ENCODE measurements at places on chromosomes 7 and 10.

- no peak for DNase-seq
Observed at GRCh38 chr7:133253519-133253875, 619 bp downstream of the EXOC4 start.

DNA sequence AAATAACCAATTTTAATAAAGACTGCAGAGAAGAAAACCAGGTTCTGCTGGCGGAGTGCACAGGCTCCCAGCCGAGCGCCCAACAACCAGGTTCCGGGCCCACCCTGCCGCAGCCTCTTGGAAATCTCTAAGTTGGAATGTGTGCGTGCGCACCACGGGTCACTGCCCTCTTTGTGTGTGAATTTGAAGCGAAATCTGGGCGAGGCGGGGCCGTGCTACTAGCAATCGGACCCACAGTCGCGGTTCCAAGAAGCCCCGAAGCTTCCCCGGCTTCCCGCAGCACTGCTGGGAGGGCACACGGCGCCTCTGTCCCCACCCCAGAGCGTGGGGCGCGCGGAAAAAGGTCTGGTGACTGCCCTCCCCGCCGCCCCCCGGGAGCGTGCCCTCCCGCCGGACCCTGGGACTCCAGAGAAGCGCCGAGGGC, 666 bp upstream of the MAP3K8 start:
- peak; percentile 54 for DNase-seq

DNA sequence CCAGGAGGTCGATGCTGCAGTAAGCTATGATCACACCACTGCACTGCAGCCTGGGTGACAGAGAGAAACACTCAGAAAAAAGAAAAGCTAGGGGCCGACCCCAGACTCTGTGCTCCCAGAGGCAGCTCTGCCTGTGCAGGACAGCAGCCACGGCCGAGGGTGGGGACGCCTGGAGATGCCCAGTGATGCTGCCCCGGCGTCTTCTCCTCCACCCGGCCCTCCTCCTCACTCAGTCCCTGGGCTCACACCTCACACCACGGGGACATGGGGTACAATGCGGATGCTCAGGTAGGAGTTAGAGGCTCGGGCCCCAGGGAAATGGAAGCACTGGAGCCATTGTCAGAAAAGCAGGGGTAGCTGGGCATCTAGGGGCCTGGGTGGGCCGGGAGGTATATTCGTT, 46.3 kb upstream of the ELFN1 start:
- DNase-seq = no peak

DNA sequence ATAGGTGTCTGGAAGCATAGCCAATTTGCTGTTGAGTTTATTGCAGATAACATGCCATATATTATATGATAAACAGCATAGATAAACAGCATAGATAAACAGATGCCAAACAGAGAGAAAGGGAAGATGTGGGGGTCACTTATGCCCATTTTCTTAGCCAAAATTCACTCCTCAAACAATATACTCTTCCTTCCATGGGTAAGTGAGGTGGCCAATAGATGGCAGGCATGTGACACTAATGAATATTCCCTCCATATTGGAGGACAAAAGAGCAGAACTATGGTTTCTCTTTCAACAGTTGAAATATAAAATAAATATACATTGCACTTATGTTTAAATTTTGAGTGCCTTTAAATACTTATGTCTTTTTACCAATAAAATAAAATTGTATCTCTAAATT, 1212.8 kb downstream of the REEP3 start:
- DNase-seq = no peak

DNA sequence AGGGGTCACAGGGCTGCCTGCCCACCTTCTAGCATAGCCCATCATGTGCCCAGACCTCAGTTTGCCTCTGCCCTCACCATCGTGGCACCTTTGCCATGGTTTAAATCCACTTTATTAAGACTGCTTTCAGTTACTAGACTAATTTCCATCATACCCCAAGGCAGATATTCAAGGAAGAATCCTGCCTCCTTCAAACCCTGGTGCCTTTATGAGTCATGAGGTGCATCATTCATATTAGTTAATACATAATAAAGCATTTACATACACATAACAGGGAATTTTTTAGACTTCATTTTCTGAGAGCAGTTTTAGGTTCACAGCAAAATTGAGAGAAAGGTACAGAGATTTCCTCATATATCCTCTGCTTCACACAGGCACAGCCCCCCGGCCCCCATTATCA, 62.8 kb downstream of the CXCL12 start:
- DNase-seq = no peak

DNA sequence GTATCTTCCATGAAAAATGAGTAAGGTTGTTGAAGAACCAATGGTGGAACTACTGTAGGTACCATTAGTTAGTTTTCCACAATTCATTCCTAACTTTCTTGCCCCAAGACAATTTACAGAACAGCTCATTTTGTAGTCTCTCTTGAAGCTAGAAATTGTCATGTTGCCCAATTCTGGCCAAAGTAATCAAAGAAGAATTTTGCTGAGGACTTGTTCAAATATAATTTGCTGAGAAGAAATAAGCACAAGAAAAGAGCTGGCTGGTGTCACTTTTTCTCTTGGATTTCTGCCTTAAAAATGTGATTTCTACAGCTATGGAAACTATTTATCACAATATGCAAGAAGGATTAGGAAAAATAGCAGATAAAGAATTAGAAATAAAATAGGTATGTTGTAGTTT, 199.2 kb upstream of the SEMA3A start:
- DNase-seq = no peak

DNA sequence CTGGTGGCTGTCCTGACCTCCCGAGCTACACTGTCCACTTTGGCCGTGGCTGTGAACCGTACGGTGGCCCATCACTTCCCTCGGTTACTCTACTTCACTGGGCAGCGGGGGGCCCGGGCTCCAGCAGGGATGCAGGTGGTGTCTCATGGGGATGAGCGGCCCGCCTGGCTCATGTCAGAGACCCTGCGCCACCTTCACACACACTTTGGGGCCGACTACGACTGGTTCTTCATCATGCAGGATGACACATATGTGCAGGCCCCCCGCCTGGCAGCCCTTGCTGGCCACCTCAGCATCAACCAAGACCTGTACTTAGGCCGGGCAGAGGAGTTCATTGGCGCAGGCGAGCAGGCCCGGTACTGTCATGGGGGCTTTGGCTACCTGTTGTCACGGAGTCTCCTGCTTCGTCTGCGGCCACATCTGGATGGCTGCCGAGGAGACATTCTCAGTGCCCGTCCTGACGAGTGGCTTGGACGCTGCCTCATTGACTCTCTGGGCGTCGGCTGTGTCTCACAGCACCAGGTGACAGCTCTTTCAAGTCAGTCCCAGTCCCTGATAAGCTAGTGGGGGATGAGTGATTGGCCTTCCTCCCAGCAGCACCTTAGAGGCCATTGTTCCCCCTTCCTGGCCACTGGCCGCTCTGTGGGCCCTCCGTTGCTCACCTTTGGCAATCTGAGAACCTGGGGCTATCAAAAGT, 3.0 kb downstream of the CHPF2 start:
- DNase-seq = no peak

DNA sequence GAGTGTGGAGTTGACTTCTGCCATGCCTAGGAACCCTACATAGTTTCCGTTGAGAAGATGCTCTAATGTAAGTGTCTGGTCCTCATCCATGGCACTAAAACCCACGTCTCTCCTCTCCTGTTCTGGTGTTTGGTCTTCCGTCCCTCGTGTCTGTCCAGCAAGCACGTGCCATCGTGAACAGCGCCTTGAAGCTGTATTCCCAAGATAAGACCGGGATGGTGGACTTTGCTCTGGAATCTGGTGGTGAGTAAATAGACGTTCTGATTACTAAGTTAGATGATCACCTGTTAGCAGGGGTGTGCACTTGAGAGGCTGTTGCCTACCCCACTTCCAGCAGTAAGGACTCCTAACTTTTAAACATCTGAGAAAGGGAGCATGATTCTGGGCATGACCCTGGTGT, 15.1 kb upstream of the GET4 start:
- no peak for DNase-seq

GRCh38 chr7:106116161-106116704, 4.1 kb upstream of the SYPL1 start:
- no peak for DNase-seq

GRCh38 chr7:35738889-35739288, 44.0 kb upstream of the HERPUD2 start:
- DNase-seq = no peak

DNA sequence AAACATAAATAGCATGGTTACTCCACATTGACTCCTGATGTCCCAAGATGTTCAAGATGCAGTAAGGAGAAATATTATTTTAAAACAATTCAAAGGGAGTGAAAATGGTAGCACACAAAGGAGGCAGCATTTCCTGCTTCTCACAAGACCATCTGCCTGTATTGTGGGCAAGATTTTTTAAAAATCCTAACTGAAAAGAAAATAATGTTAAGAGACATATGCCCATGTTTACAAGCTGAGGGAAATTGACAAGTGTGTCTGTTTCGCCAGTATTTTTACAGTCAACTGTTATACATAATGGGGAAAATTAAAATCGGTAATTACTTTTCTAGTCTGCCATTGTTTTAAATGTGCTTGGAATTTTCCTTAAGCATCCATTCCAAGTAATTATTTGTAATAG, 646.2 kb upstream of the C7orf33 start:
- no peak for DNase-seq

- DNase-seq = no peak
Observed at GRCh38 chr10:20313665-20314064, 497.4 kb downstream of the PLXDC2 start.

- DNase-seq = no peak
Observed at GRCh38 chr10:93468461-93469213, 13.5 kb downstream of the MYOF start.

DNA sequence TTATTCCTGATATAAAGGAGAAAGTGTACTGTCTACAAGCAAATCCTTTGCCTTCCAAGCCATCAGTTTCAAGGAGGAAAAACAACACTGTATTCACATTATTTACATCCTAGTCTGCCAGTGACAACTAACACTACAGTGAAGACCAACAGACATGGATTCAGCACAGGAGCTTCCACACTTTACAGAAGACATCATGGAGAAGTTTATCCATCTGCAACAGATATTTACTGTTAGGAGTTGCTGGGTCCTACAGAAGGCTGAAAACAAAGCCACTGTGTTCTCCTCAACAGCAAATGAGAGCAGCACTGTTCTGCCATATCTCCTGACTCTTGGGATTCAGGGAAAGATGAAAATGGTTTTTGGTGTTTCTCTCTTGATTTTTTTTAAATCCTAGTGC, 31.9 kb downstream of the NAPEPLD start:
- no peak for DNase-seq

GRCh38 chr7:102286237-102287110, at the start of gene SH2B2:
Gene SH2B2 (plus strand): TSS chr7:102286868. CDS start chr7:102300551, 13,683 bp downstream.
- DNase-seq = no peak

GRCh38 chr10:87578842-87579401, 74.2 kb downstream of the MINPP1 start:
- no peak for DNase-seq

DNA sequence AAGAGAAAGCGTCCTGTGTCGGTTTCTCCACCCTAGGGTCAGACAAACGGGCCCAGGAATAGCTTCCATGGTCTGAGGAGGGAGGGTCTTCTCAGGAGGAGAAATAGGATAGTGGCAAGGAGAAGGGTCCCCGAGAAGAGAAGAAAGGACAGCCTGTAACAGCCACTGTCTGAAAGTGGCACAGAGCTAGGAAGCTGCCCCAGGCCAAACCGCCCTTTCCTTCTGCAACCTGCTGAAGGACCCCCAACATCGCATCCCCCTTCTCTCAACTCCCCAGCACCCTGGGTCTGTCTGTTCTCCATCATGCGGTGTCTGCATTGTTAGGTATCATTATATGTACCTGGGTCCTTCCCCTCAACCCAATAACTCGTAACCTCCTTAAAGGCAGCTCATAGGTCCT, 47.1 kb downstream of the COL17A1 start:
- DNase-seq = no peak

GRCh38 chr7:156220078-156220605, 407.9 kb upstream of the SHH start:
- DNase-seq = no peak

DNA sequence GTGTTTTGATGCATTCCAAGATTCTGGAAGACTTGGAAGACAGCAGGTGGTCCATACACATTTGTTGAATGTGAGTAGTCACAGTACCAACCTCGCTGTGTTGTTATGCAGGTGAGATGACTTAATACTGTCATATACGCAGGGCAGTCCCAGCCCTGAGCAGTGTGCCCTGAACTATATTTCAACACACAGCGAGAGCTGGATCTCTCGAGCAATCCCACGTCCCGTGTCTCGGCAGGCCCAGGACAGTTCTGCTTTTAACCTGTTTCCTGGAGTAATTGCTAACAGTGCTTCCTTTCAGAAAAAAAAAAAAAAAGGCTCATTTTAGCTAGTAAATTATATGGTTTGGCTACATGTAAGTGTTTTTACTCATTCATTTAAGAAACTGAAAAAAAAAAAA, 179.7 kb downstream of the PRKCQ start:
- no peak for DNase-seq

DNA sequence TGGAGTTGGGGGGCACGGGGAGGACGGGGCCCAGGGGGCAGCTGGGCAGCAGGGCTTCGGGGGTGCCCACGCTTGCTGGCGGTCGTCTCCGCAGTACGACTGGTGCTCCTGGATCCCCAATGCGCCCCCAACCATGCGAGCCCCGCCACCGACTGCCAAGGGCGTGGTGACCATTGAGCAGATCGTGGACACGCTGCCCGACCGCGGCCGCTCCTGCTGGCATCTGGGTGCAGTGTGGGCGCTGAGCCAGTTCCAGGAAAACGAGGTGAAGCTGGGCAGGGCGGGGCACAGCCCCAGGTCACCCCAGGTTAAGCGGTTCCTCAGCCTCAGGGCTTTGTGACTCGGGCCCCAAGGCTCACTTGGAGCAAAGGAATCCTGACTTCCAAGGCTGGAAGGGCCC, 70.0 kb downstream of the ALOX5 start:
- DNase-seq = no peak

DNA sequence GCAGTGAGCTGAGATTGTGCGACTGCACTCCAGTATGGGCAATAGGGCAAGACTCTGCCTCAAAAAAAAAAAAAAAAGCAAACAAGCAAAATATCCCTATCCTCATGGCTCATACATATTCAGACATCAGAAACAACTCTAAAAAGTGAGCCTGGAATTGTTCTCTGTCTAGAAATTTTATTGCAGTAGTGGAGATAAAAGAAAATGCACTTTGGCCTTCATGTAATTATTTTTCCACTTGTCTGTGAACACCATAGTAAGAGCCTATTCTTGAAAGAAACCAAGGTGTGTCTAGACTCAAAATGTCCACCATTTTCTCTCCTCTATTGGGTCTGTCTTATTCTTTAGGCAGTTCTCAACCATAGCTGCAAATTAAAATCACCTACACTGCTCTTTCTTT, 30.5 kb upstream of the MCU start:
- no peak for DNase-seq

DNA sequence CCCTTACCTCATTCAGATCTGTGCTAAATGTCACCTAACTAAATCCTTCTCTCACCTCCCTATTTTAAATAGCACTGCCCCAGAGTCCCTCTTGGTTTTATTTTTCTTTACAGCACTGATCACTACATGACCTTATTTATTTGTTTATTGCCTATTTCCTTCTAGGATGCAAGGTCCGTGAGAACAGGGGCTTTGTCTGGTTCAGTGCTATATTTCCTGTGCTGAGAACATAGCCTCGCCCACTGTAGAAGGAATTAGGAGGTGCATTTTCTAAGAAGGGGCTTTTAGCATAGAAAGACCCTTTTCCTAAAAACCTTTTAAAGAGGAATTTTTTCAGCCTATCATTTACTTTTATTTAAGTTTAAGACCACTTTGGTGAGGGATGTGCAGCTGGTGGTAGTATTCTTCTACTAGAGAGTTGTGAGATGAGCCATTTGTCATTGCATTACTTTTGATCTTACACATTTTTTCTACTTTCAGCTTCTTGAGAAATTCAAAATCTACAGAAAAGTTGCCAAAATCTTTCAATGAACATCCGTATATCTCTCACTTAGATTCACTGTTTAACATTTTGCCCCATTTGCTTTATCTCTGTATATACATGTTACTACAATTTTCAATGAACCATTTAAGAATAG, 13.5 kb upstream of the PCGF5 start:
- no peak for DNase-seq
